DND-41 (cell line): ENCODE measurements at places on chromosomes 12 and 14.

- DNase-seq = no peak
Measured at GRCh38 chr12:128796439-128797118, 27.2 kb downstream of the SLC15A4 start.

DNA sequence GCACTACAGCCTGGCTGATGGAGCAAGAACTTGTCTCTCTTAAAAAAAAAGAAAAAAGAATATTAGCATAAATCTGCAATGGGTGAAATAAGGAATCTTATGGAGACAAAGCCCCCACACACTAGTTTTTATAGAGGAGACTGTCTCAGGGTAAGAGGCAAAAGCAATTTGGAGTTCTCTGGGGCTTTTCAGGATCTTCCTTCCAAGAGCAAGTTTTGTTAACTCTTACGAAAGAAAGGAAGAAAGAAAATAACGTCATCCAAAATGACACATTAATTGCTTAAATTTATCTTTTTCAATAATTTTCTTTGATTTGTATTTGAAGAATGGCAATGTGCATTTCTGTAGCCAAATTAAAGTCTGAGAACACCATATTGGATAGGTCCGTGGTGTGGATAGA is 3.8 kb downstream of the PDE6H start:
- no peak for DNase-seq

DNA sequence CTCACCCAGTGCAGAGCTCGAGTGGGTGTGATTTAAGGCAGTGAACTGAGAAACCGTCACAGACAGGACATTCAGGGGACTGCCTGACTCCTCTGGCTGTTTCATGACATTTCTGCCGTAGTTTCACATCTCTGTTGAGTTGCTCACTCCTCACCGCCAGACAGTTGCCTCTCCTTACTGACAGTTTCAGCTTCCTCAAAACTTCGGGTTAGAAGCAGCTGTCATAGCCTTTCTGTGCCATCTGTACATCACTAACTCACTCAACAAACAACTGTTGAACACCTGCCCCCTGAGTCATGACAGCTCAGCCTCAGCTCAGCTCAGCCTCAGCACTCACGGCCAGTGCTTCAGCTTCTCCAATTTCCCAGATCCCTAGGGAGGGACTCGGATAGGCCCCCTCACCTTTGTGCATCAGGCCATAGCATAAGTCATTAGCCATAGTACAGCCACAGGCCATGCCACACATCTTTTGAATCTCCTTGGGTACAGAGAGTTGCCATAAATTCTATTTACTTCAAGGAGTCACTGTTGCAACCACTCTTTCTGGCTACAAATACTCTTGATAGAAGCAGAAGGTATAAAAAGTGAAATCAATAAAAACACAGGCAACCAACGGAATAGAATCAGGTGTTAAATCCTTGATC is 6.2 kb upstream of the SLC15A4 start:
- no peak for DNase-seq

DNA sequence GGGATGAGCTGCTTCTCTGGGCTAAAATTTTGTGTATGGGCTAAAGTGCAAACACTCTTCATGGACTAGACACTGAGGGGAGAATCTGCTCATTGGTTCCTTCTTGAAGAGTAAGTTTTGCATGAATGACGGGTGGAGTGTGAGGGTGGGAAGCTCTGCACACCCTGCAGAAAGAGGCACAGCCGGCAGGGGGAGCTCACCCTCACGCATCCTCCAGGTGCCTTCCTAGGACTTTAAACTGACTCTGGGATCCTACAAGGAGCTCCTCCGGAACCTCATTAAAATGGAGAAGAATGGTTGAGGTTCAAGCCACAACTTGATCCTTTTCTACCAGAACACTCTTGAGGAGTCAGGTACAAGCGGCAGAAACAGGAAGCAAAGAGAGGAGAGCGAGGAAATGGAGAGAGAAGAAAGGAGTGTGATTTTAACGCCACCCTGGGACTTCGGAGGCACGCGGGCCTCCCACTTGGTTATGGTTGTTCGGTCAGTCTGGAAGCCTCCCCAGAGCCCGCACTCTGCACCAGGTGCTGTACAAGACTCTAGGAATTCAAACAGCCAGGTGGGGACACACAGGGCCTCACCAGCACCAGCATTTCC is 87.5 kb downstream of the SETD3 start:
- DNase-seq = peak; percentile 42

DNA sequence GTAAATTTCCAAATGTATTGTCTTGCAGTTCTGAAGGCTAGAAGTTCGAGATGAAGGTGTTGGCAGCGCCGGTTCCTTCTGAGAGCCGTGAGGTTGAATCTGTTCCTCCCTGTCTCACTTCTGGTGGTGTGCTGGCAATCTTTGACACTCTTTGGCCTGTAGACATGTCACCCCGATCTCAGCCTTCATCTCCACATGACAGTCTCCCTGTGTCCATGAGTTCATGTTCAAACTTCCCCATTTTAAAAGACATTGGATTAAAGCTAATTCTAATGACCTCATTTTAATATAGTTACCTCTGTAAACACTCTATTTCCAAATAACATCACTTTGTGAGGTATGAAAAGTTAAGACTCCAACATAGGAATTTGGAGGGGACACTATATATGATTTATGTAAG is 4.1 kb upstream of the RBM19 start:
- no peak for DNase-seq

DNA sequence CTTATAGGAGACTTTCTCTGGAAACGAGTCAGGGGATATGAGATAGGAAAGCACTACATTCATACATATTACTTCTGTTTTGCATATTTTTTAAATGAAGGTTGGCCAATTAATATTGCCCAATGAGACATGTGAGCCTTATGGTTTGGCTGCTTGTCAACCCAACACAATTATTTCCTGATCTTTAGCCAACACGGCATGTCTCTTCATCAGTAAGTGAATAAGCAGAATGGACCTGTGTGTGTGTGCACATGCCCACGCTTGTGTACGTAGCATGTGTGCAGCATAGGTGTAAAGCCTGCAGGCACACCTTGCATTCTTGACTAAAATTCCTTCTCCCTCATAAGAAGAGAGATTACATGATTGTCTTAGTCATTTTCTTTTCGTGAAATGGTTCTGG is 88.3 kb downstream of the STON2 start:
- no peak for DNase-seq

DNA sequence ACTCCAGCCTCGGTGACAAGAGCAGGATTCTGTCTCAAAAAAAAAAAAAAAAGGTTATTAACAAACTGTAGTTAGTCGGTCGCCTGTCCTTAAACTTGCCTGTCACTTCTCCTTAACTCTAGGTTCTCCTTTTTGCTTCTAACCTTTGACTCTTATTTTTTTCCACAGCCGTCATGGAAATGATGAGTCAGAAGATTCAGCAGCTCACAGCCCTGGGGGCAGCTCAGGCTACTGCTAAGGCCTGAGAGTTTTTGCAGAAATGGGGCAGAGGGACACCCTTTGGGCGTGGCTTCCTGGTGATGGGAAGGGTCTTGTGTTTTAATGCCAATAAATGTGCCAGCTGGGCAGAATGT is 418 bp upstream of the MYG1 start:
- no peak for DNase-seq

DNA sequence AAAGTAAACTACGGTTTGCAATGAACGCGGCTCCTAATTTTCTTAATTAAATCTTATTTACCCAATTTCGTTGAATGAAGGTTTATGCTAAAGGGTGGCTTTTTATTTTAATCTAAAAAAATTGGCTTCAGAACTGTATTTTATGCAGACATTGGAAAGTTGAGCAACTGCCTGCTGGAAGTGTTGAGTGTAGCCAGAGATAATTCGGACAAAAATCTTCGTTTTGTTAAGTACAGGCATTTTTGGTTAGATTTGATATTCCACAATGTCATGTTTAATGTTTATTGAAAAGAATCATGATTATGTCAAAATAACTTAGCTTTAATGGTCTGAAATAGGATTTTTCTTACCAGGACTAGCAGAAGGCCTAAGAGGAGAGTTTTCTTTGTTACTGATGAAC is 875 bp downstream of the IRAK3 start:
- no peak for DNase-seq

DNA sequence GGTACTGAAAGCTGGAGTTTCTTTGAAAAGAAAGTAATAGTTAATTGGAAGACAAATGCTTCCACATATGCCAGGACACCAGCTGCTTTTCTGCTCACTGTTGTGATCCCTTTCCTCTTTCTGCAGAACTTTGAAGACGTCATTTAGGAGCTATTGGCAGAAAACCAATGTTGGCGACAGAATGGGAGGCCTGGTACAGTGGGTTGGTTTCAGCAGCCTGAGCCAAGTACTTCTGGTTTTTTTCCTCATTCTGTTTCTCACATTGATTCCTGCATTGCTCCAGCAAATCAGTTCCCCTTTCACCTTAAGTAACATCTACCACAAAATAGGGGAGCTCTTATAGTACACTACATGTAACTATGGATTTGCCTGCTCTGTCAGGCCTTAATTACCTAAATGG is 96.9 kb downstream of the FIGNL2 start:
- no peak for DNase-seq

- DNase-seq = no peak
Measured at GRCh38 chr12:75848961-75849360, 182.6 kb downstream of the PHLDA1 start.

- no peak for DNase-seq
Measured at GRCh38 chr12:80717856-80718255, 1.1 kb downstream of the MYF5 start.
